ENCODE measurements at places on chromosomes 12 and 14.

- no peak for DNase-seq
These were observed 48.3 kb downstream of the SPATS2 start for GRCh38 chr12:49415521-49415970.

DNA sequence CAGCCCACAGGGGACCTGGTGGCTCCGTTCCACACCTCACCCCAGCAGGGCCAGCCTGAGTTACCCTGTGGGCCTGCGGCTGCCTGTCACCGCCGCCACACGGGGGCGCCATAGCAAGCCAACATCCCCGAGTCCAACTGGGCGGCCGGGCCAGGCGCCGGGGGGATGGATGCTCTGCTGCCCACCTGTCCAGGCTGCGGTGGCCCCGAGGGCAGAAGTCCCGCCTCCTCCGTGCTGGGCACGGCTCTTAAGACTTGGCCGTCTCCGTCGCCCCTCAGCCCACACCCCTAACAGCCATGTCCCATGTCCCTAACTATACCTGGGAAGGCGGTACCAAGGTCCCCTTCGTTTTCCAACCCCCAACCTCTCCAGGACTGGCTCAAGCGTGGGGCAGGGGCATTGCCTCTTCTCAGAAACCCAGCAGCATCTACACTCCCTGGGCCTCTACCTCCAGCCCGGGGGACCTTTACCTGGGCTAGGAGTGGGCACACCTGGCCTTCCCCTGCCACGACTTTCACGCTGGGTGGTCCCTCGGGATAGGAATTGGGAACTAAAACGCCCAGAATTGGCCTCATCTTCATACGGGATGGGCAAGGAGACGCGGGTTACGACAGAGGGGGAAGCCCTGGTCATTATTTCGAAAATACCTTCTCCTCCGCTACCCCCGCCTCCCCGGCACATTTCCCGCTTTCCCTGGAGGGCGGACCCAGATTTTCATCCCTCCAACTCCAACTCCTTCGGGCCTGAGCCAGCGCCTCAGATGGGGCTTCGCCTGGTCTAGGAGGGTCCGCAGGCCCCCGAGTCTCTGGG, 1.1 kb upstream of the CYP46A1 start:
- DNase-seq = peak; percentile 68

- DNase-seq = no peak
These were observed 210.1 kb upstream of the DIO3 start for GRCh38 chr14:101351146-101351545.

DNA sequence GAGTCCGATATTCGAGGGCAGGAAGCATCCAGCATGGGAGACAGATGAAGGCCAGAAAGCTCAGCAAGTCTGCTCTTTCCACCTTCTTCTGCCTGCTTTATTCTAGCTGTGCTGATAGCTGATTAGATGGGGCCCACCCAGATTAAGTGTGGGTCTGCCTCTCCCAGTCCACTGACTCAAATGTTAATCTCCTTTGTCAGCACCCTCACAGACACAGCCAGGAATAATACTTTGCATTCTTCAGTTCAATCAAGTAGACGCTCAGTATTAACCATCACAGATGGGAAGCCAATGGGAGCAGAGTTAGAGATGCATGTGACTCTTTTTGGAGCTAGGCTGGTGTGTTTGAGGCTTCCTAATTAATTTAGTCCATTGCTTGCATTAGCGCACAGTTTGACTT, 17.0 kb downstream of the C12orf75 start:
- DNase-seq = no peak

GRCh38 chr14:69428289-69428998, 30.0 kb downstream of the SLC39A9 start:
- peak; percentile 14 for DNase-seq

DNA sequence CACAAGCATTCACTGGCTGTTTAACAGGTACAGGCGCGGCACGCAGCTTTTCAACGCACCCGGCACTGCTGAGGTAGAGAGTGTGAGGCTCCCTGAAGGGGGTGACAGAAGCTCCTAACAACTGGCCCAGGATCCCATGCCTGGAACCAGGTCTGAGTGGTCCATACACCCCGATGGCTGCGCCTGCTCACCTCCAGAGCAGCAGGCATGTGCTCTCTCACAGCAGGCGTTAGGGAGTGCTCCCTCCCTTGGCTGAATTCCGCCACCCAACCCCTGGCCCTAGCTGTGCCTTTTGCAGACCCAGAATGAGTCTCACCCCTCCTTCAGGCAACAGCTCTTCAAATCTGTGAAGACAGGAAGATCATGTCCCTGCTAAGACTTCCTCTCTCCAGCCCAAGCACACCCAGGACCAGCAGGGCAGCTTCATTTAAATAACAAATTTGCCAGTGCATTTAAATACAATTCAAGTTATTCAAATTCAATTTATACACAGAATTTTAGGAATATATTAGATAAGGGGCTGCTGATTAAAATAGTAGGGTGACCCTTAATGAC, 86.0 kb downstream of the SETD3 start:
- no peak for DNase-seq

DNA sequence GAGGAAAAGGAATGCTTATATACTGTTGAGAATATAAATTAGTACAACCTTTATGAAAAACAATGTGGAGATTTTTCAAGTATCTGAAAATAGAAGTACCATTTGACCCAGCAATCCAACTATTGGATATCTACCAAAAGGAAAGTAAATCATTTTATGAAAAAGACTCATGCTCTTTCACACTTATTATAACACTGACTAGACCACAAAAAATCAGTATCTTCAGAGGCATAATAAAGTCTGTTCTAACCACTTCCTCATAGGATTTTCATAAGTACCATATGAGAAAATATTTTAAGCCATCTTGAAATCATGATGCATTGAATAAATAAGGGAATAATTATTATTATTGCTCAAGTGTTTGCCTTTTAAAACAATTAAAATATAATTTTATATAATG, 90.8 kb downstream of the SLCO1B1 start:
- no peak for DNase-seq

GRCh38 chr14:78491048-78491447, 320.9 kb downstream of the NRXN3 start:
- DNase-seq = no peak

DNA sequence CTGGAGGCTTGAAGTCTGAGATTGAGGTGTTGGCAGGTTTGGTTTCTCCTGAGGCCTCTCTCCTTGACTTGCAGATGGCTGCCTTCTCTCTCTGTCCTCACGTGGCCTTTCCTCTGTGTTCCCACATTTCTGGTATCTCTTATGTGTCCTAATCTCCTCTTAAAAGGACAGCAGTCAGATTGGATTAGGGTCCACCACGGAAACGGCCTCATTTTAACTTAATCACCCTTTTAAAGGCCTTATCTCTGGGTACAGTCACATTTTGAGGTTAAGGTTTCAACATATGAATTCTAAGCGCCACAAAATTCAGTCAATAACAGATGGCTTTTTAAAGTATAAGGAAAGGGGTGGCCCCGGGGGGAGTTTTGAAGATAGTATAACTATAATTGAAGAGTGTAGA, 33.5 kb downstream of the UNC79 start:
- peak; percentile 37 for DNase-seq

- DNase-seq = no peak
These were observed 598.8 kb downstream of the SLC16A7 start for GRCh38 chr12:60194678-60195077.

DNA sequence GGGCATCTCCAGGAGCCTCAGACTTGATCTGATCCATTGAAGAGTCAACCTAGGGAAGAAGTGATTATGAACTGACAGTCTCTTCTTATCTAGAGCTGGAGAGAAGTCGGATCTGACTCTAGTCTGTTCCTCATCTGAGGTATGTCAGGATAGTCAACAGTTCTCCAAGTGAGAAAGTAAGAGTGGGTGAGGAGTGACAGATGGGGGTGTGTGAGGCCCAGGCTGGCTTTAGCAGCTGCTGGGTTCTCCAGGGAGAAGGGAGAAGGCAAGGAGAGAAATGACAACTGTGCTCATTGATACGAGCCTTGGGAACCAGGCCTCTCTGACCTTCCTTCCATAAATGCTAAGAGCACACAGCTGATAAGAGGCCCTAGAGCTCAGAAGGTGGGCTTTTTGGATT, 53.3 kb downstream of the IRAK3 start:
- DNase-seq = peak; percentile 23

- no peak for DNase-seq
These were observed 22.3 kb downstream of the SLC38A4 start for GRCh38 chr12:46803517-46803916.

- DNase-seq = peak; percentile 86
These were observed 17.5 kb downstream of the NIN start for GRCh38 chr14:50813544-50813863.

DNA sequence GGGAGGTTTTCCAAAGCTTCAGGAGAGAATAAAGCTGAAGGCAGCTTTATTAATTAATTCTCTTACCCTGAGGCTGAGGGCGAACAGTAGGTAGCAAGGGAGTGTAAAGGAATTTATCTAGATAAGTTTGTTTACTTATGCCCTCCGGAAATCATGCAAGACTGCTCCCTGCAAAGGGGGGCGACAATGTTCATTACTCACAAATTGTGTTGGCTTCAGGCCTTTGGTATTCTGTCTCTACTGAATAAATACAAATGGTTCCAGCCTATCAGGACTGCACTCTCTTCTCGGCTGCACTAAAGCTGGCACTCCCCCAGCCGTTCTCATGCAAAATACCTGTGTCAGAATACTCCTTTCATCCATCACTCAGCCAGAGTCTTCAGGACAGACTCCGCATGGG, 120.8 kb downstream of the PPHLN1 start:
- no peak for DNase-seq
